Neural progenitor cell (in vitro differentiated cells): ENCODE measurements at places on chromosomes 16 and 17. TPM values are rescaled to one million over a fixed set of nuclear protein-coding genes. Genes with fewer than 3 reads are reported as not detected.

DNA sequence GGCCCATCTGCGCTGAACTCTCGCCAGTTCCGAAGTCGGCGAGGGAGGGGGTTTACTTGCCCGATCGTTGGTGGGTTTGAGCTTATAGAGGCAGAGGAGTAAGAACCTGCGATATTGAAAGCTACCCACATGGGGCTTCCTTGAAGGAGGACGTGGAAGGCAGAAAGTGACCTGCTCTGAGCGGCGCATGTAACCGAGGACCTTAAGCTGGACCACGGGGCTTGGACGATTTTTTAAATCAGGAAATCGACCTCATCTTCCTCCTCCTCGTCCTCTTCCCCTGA lies 2.0 kb downstream of the PRAC2 start:
- no peak overlapping the region for H3K4me3 ChIP-seq
- no peaks in the 10 kb centered on the region for H3K36me3 ChIP-seq
- peaks cover 100% of the 10 kb centered on the region for H3K27me3 ChIP-seq
- no peak overlapping the region for H3K27ac ChIP-seq
- no peaks in the 10 kb centered on the region for H3K4me1 ChIP-seq
- DNase-seq: no peak

DNA sequence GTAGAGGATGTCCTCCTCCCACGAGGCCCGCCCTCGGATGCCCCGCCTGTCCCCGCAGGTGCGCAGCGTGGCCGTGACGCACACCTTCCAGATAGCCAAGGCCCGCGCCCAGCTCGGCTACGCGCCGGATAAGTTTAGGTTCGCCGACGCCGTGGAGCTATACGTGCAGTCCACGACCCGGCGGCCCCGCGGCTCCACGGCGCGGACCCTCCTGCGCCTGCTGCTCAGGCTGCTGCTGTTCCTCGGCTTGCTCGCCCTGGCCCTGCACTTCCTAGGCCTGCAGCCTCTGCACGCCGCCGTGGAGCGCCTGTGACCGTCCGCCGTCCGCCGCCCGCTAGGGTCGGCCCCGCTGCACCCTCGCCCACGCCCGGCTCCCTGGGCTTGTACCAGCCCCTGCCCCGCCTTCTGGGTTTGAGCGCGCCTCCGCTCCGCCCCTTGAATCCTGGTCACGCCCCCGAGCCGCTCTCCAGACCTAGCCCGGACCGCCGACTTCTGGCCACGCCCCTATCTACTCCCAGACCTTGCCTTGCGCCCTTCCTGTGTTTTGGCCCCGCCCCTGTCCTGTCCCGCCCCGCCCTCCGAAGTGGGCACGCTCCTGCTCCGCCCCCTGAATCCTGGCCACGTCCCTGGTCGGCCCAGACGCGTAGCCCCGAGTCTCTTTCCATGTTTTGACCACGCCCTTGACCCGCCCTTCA lies 15.8 kb upstream of the EEF2K start:
- H3K27ac ChIP-seq: no peak overlapping the region
- H3K4me3 ChIP-seq: peak overlapping the region; percentile 70
- H3K4me1 ChIP-seq: peaks cover 4% of the 10 kb centered on the region

The VEZF1 gene
- total RNA-seq: 90.4 and 103 TPM in 2 replicates

The GPR142 gene
- total RNA-seq: 0.93 TPM in 1 of 2 replicates, not detected in the other

The CBFA2T3 gene
- 0.15 and 0.22 TPM in 2 replicates for total RNA-seq

DNA sequence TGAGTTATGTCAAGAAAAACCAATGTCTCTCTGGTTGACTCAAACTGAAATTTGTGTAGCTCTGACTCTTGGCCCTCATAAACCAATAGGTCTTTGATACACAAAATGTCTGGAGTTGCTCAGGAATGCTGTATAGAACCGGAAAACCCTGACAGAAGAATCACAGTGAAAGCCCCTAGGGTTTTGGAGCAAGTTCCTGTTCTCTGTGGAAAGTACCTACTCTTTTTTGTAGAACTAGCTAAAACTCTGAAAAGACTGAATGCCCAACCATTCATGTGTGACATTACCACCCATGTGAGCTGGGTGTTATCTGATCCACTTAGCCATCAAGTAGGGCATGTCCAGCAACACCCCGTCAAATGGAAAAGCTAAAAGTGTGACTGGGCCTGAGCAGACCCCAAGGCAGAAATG lies 28.8 kb downstream of the CCL4 start:
- no peak overlapping the region for H3K27ac ChIP-seq
- no peak for DNase-seq
- H3K36me3 ChIP-seq: no peaks in the 10 kb centered on the region
- no peaks in the 10 kb centered on the region for H3K27me3 ChIP-seq
- no peak overlapping the region for H3K4me3 ChIP-seq
- H3K4me1 ChIP-seq: peaks cover 5% of the 10 kb centered on the region

The ORMDL3 gene
- 29.3 and 47.1 TPM in 2 replicates for total RNA-seq

The TP53TG3F gene
- total RNA-seq: not detected in 2 replicates

GRCh38 chr17:47905221-47905733 lies 9.2 kb downstream of the SP2 start:
- no peaks in the 10 kb centered on the region for H3K27me3 ChIP-seq
- H3K4me1 ChIP-seq: peaks cover 22% of the 10 kb centered on the region
- peak; percentile 49 for DNase-seq
- peak overlapping the region; percentile 77 for H3K27ac ChIP-seq
- no peak overlapping the region for H3K4me3 ChIP-seq

The PIMREG gene
- 71.3 and 151 TPM in 2 replicates for total RNA-seq

The TBX2 gene
- not detected in 2 replicates for total RNA-seq

DNA sequence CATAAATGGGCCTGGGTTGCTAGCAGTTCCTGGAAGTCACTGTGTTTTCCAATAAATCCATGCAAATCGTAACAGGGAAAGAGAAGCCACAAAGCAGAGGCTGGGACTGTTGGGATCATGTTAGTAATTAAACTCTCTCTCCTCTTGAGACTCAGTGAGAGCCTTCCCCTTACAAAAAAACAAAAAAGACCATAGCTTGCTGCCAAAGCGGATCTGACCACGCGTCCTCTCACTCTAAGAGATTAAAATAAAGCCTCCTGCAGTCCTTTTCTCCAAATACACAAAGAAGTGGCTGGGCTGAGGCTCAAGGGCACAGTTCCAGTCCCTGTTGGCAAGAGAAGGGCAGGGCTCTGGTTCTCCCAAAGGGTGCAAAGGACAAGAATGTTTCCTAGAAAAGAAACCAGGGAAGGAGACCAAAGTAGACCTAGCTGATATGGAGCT lies 38.5 kb downstream of the PIGL start:
- H3K27me3 ChIP-seq: peaks cover 7% of the 10 kb centered on the region
- no peaks in the 10 kb centered on the region for H3K36me3 ChIP-seq
- peak; percentile 70 for DNase-seq
- H3K4me1 ChIP-seq: peaks cover 14% of the 10 kb centered on the region
- H3K4me3 ChIP-seq: no peak overlapping the region

The ARSG gene
- 19.5 and 20.0 TPM in 2 replicates for total RNA-seq

DNA sequence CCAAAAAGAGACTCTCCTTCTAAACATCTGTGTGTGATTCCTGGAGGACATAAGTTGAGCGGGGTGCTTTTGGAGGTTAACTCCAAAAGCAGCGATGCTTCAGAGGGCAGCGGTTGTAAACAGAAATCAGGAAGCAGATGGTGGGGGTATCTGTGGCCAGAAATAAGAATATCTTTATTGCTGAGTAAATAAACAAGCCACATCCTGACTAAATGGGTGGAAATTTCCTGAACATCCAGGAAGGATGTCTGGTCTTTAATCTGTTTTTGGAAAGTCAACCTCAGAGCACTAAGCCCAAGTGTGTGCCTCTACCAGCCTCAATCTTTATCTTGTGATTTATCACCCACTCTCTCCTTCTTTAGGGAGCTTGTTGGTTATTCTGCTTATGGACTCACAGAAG lies 123.3 kb downstream of the CDH13 start:
- H3K27me3 ChIP-seq: no peaks in the 10 kb centered on the region
- H3K36me3 ChIP-seq: no peaks in the 10 kb centered on the region
- H3K4me1 ChIP-seq: peaks cover 2% of the 10 kb centered on the region

- peaks cover 5% of the 10 kb centered on the region for H3K4me1 ChIP-seq
- H3K27me3 ChIP-seq: no peaks in the 10 kb centered on the region
- H3K36me3 ChIP-seq: no peaks in the 10 kb centered on the region
- DNase-seq: no peak
- H3K27ac ChIP-seq: no peak overlapping the region
Measured at GRCh38 chr16:17235147-17235815, 235.5 kb downstream of the XYLT1 start.

- no peak overlapping the region for H3K27ac ChIP-seq
- no peaks in the 10 kb centered on the region for H3K27me3 ChIP-seq
- H3K4me3 ChIP-seq: no peak overlapping the region
- peaks cover 3% of the 10 kb centered on the region for H3K4me1 ChIP-seq
- DNase-seq: no peak
Measured at GRCh38 chr17:39938140-39938869, 10.8 kb downstream of the LRRC3C start.

GRCh38 chr16:52367821-52368220 lies 179.1 kb downstream of the TOX3 start:
- no peaks in the 10 kb centered on the region for H3K27me3 ChIP-seq
- DNase-seq: no peak
- H3K36me3 ChIP-seq: no peaks in the 10 kb centered on the region
- no peak overlapping the region for H3K27ac ChIP-seq
- H3K4me3 ChIP-seq: no peak overlapping the region
- peaks cover 6% of the 10 kb centered on the region for H3K4me1 ChIP-seq

The CA4 gene
- 14.1 TPM in 2 replicates for total RNA-seq

DNA sequence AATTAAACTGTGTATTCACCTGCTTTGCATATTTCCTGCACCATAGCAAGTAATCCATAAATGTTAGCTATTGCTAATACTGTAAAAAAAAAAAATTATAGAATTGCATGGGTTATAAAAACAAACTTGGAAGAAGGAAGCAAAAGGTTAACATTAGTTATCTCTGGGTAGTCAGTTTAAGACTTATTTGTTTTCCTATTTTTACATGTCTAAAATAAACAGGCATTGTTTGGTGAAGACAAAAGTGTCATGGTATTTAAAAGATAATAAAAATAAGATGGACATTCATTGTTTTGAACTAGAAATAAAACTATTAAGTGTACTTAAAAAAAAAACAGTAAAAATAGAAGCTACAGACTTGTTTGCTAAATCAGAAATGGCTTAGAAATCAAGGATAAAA lies 313.8 kb downstream of the SOX9 start:
- H3K4me3 ChIP-seq: no peak overlapping the region
- H3K36me3 ChIP-seq: no peaks in the 10 kb centered on the region
- H3K27ac ChIP-seq: no peak overlapping the region
- no peaks in the 10 kb centered on the region for H3K27me3 ChIP-seq
- DNase-seq: no peak

- H3K27me3 ChIP-seq: no peaks in the 10 kb centered on the region
- H3K4me1 ChIP-seq: no peaks in the 10 kb centered on the region
- no peak for DNase-seq
- H3K4me3 ChIP-seq: no peak overlapping the region
- no peaks in the 10 kb centered on the region for H3K36me3 ChIP-seq
Measured at GRCh38 chr16:16149710-16150116, 73.6 kb downstream of the ABCC6 start.

The KRT39 gene
- total RNA-seq: not detected in 2 replicates

GRCh38 chr17:79695797-79696609 lies 34.7 kb upstream of the ENPP7 start:
- H3K27ac ChIP-seq: no peak overlapping the region
- H3K4me1 ChIP-seq: no peaks in the 10 kb centered on the region
- no peak overlapping the region for H3K4me3 ChIP-seq
- no peak for DNase-seq
- no peaks in the 10 kb centered on the region for H3K27me3 ChIP-seq
- no peaks in the 10 kb centered on the region for H3K36me3 ChIP-seq

- no peak overlapping the region for H3K27ac ChIP-seq
- no peaks in the 10 kb centered on the region for H3K27me3 ChIP-seq
- H3K4me1 ChIP-seq: peaks cover 3% of the 10 kb centered on the region
- H3K4me3 ChIP-seq: no peak overlapping the region
- DNase-seq: no peak
- H3K36me3 ChIP-seq: no peaks in the 10 kb centered on the region
Measured at GRCh38 chr16:5064915-5065314, 841 bp downstream of the C16orf89 start.

DNA sequence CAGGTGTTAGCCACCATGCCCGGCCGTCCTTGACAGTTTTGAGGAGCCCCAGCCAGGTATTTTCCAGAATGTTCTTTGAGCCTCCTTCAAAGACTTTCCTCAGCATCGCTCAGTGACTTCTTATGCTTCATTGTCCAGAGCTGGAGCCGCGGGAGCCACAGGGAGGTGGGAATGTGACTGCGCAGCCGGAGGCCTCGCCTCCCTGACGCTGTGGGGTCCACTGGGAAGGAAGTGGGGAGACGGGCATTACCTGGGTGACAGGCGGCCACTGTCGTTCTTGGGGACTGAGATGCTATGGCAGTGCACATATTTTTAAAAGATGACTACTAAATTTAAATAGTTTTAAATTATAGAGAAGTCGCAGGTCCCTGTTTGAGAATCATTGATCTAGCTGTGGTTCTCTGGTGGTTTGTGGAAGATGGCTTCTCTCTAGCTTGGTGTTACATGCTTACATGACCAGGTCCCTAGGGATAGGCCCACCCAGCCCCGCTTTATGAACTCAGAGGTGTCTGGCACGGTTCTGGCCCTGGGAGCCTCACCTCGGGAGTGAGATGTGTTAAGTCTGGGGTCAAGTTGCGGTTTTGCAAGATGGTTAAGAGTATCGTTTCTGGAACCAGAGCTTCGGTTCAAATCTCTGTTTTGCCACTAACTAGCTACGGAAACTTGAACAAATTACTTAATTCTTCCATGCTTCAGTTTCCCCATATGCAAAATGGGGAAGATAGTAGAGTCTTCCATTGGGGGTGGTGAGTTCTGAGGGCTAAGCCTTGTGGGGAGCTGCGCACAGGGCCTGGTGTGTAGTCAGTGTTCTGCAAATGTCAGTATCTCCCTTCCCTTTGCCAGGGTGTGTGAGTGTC lies 53.0 kb downstream of the ATP2C2 start:
- H3K27me3 ChIP-seq: no peaks in the 10 kb centered on the region
- H3K36me3 ChIP-seq: no peaks in the 10 kb centered on the region
- no peak overlapping the region for H3K27ac ChIP-seq
- DNase-seq: no peak

DNA sequence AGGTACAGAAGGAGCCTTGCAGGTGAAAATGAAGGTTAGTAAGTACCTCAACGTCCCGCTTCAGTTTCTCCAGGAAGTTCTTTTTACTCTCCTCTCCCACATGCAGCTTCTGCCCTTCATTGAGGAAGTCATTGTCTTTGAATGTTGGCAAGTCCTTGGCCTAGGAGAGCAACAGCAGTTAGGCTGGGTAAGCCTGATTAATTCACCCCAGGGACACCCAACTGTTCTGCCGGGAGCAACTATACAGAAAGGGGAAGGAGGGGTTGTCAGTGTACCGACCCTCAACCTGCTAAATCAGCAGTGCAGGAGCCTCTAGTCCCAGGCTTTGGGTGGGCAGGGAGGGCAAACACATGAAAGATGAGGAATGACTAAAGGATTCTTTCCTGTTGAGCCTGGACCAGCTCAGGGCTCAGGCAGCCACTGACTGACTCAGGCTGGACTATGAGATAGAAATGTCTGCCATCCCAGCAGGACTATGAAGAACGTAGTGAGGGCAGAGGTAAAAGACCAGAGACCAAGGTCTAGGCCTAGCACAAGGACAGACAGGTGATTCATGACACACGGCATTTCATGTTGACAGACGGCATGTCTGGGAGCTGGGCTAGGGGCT lies 21.6 kb downstream of the PIP4K2B start:
- no peaks in the 10 kb centered on the region for H3K27me3 ChIP-seq
- peaks cover 4% of the 10 kb centered on the region for H3K36me3 ChIP-seq
- no peak overlapping the region for H3K27ac ChIP-seq
- no peaks in the 10 kb centered on the region for H3K4me1 ChIP-seq

The ITGB4 gene
- 1.1 TPM in 1 of 2 replicates, not detected in the other for total RNA-seq
